Hematopoietic multipotent progenitor cell (in vitro differentiated cells): ENCODE measurements at places on chromosomes 5 and 9.
A peak's percentile ranks its signal among the peaks of the same experiment; 100 is the strongest.

DNA sequence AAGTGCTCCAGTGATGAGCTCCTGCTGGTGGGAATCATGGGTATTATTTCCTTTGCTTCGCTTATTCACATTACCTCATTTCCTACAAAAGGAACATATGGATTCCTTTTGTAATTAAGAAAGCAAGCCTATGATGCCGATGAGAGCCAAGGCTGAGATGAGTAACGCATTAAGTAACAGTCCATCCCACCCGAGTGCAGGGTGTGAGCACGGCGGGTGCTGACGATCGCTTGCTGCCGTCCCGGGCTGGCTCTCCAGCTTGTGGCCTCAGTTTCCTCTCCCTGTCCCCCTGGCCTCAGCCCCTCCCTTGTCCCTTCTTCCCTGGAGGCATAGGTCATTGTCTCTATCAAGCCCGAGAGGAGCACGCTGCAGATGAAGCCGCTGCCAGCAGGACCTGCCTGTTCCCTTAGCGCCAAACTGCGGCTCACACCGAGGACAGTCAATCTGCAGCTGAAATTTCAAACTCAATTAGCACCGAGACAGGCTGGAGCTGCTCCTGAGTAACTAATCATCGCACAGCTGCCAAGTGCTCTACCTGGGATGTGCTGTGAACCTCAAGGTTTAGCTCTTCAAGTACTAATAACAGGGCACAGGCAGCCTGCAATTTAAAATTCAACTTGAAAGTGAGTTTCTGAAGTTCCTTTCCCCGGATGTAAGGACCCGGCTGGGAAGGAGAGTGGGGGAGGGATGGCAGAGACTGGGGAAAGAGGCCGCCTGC is 115.2 kb upstream of the RAPGEF1 start:
- DNase-seq: no peak

GRCh38 chr9:89533411-89534095 is 35.6 kb upstream of the SEMA4D start:
- no peak for DNase-seq

DNA sequence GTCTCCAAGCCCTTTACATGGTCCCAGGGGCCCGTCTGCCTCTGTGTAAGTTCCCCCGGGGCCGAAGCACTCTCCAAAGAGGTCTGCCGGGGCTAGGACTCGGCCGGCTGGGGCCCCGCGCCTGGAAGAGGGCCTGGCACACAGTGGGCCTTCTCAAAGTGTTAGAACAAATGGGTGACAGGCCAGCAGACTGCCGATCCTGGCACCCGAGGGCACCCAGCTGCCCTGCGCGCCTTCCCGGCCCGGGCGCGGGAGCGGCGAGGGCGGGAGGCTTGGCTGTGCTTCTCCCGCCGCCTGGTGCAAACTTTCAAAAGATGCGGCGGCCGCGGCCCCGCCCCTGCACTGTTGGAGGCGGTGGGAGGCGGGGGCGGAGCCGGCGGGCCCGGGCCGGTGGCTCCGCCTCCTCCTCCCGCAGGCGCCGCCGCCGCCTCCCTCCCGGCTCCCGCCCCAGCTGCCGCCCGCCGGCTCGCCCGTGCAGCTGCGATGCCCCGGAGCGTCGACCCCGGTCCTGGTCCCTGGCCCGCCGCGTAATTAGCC is at the start of gene NEURL1B:
Gene NEURL1B, plus strand, starts transcription at position 442 of the 537 bp plus-strand sequence. CDS start 144 bp downstream, outside the sequence.
- no peak for DNase-seq

GRCh38 chr9:119873877-119874276 is 504.6 kb upstream of the BRINP1 start:
- DNase-seq: no peak

DNA sequence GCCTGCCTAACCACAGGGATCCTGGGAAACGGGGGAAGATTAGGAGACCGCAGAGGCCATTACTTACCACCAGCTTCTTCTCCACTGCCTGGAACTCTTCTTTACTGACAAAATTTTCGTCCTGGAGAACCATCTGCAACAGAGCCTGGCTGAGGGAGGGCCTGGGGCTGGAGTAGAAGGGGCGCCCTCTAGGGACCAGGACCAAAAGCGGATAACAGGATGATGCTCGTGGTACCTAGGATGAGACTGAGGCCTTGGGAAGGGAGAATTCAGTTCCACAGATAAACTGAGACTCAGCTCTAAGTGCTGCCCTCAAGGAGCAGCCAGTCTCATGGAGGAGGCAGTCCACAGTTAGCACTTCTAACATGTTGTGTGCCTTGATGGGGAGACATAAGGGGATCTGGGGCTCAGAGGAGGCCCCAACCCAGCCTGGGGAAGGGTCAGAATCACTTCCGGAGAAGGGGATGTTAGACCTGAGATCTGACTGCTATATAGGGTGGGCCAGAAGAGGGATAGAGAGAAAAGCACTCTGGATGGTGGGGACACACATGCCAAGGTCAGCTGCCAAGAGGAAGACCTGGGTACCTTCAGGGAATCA is 1.2 kb downstream of the SPATA24 start:
- DNase-seq: no peak

DNA sequence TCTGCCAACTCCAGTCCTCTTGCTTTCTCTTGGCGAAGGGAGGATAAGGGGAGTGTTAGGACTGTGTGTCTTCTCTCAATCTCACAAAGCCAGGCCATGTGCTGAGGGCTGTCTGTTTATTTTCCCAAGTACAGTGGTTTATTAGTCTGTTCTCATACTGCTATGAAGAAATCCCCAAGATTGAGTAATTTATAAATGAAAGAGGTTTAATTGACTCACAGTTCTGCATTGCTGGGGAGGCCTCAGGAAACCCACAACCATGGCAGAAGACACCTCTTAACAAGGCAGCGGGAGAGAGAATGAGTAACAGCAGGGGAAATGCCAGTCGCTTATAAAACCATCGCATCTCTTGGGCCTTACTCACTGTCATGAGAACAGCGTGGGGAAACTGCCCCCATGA is 36.2 kb upstream of the CKS2 start:
- DNase-seq: no peak

GRCh38 chr5:172855597-172856292 is 21.7 kb downstream of the ERGIC1 start:
- DNase-seq: no peak

- DNase-seq: no peak
Observed at GRCh38 chr5:124544366-124545055, 201.9 kb downstream of the ZNF608 start.

DNA sequence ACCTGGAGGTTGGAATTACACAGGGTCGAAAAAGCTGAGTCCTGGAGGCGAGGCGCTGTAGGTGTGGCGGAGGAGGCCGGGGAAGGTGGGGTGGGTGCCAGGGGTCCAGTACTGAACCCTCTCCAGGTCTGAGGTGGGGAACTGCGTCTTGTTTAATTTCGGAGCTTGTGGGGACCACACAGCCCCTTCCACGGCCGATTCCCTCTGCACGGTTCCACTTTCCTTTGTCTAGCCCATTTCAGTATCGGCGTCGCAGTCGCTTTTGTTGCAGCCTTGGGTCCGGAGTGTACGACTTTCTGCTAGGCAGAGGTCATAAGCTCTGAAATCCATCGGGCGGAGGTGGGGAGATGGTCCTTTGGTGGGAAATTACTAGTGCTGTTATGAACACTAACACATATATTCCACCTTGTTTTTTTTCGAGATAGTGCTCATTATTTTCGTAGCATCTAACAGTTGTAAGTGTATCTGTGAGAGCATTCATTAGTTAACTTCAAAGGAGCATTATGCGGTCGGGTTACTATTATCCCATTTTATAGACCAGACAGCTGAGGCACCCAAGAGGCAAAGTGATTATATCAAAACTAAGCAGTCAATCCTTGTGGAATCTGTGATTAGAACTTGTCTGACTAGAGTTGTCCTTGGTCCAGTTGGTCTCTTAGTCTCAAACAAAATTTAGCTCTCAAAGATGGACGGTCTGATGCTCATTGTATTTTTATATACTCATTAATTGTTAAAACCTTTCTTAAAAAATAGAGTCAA is 737 bp downstream of the RNF180 start:
- no peak for DNase-seq

- DNase-seq: no peak
Observed at GRCh38 chr9:121345070-121345469, 25.0 kb downstream of the STOM start.

GRCh38 chr5:1545805-1546355 is 22.1 kb upstream of the LPCAT1 start:
- peak; percentile 56 for DNase-seq

DNA sequence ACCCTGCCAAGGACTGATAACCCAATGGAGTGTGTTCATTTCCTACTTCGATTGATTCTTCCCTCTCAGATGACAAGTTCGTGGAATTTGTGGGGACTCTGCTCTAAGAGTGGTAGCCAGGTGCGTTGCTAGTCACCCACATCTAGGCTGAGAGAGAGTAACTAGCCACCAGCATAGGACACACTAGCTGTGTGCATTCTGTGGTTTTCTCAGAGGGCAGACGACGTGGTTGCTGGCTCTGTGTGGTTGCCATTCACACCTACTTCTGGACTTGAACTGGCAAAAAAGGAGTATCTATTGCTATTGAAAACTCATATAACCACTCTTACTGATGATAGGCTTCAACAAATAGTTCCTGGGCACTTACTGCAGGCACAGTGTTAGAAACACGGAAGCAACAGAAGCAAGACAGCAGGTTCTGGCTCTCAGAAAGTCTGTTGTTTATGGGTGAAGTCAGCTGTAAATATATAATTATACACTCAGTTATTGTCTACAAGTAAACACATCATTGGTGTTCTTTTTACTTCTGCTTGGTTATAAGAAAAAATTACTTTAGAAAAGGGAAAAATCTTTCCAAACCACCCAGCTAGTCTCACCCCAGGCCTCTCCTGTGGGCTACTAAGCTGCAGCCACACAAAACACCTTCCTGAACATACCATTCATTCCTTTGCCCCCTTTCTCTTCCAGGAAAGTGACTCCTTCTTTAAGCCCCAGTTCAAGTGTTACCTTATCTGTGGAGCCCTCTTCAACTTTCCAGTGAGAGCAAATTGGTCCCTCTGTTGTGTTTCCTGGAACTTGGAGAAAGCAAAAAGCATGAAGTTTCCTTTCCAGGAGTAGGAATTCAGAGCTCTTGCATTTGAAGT is 151.1 kb upstream of the HAPLN1 start:
- DNase-seq: no peak

- no peak for DNase-seq
Observed at GRCh38 chr5:43358301-43358700, 45.1 kb upstream of the HMGCS1 start.

GRCh38 chr9:111914749-111915424 is 18.3 kb downstream of the UGCG start:
- no peak for DNase-seq

- DNase-seq: no peak
Observed at GRCh38 chr5:64595031-64595855, 89.4 kb downstream of the RGS7BP start.

- DNase-seq: no peak
Observed at GRCh38 chr9:101162231-101162630, 133.7 kb downstream of the PLPPR1 start.

GRCh38 chr9:106324053-106324585 is 538.8 kb upstream of the ZNF462 start:
- DNase-seq: no peak

GRCh38 chr9:38030658-38031057 is 38.4 kb downstream of the SHB start:
- no peak for DNase-seq

GRCh38 chr5:36161361-36161760 is 9.4 kb downstream of the SKP2 start:
- DNase-seq: no peak

DNA sequence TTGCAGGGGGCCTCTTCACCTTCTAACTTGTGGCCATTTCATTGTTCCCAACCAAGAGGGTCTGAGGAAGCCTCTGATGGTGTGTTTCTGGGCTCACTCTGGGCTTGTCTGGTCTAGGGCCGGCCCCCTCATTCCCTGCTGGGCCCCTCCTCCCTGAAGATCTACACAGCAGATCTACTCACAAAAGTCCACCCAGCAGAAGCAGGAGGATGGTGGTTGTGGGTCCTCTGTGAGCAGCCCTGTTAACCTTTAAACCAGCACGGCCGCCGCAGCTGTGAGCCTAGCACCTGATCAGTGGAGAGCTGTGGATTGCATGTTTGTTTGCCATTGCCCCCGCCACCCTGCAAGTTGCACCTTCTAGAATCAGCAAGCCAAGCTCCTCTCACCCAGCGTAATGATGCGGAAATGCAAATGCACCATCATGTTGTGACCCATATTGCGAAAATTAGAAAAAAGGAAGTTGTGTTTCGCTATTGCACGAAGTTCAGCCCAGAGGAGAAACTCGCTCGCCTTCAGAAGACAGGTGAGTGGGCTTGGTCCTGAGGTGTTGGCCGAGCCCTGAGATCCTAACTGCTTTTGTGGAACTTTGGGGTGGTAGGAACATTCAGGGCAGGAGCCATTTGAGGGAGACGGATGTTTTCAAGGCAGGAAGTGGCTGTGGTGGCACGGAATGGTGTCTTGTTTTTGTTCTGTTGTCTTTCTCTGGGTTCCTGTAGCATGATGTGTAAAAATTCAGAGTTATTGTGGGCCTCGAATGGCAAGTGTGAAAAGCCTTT is 16.7 kb downstream of the FGD3 start:
- peak; percentile 73 for DNase-seq

DNA sequence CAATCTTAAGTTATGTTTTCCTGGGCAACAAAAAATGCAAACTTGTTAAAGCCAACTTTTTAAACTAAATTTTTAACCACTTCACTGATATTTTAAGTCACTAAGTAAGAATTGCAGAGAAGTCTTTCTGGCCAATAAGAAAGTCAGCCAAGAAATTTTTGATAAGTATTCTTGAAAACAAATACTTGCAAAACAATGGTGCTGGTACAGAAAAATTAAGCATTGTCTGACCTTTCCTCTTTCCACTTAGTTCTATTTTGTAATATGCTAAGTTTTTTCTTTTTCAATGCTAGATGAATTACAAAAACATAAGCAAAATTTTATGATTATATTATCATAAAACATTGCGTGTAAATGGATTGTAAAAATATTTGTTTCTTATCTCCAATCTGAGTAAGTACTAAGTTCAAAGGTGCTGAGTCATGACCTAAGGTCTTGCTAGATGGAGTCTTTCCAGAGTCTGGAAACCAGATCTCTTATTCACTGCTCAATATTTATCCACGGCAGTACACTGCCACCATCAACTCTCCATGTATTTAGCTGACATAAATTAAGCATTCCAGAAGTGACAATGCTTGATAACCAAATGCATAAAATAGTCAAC is 139.7 kb downstream of the MEF2C start:
- peak; percentile 24 for DNase-seq

GRCh38 chr5:170141636-170142035 is 35.9 kb downstream of the FOXI1 start:
- no peak for DNase-seq

DNA sequence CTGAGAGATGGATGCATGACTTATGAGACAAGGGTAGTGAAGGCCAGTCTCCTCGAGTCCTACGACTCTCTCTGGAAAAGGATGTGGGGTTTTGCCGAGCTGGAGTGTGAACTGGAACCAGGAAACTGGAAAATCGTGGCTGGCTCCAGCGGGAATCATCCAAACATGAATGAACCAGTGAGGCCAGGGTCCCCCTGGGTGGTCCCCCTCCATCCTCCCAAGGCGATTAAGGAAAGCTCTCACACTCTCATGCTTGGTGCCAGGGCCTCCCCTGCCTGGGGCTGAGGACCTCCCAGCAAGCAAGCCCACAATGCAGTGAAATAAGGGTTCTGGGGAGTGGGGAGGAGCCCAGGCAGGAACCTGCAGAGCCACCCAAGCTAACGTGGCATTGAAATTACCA is 9.6 kb upstream of the AMBP start:
- DNase-seq: no peak

GRCh38 chr9:93520523-93520922 is 55.9 kb upstream of the PHF2 start:
- no peak for DNase-seq
